Renal cortex interstitium (tissue), 15 donors: ENCODE measurements at places on chromosomes 3 and 15.

DNA sequence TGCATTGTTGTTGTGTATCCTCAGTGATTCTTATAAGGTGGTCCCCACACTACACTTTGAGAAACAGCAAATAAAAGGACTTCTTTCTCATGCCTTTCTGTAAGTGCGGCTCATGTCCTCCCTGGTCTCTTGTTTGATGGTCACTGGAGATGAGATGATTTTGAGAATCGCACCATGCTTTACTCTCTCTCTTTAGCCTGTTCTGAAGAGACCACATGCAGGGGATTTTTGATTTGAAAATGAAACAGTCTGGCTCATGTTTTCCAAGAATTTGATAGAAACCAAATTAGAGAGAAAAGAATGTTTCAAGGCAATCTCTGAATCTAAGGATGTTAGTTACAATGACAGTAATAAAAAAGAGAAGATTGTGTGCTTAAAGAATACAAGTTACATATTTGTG lies 18.0 kb downstream of the CLDN11 start:
- DNase-seq: no peak

DNA sequence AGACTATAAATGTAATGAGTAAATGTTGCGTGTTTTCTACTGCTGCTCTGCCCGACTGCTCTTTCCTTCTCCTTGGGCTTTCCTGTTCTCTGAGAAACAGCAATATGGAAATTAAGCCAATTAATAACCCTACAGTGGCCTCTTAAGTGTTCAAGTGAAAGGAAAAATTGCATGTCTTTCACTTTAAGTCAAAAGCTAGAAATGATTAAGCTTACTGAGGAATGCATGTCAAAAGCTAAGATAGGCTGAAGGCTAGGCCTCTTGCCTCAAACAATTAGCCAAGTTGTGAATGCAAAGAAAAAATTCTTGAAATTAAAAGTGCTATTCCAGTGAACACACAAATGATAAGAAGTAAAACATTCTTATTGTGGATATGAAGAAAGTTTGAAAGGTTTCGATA lies 55.0 kb downstream of the ATP2C1 start:
- DNase-seq: no peak

- DNase-seq: no peak
Measured at GRCh38 chr3:64491843-64492242, 196.0 kb downstream of the ADAMTS9 start.

GRCh38 chr3:56879436-56880215 lies 77.9 kb upstream of the ARHGEF3 start:
- DNase-seq: no peak

DNA sequence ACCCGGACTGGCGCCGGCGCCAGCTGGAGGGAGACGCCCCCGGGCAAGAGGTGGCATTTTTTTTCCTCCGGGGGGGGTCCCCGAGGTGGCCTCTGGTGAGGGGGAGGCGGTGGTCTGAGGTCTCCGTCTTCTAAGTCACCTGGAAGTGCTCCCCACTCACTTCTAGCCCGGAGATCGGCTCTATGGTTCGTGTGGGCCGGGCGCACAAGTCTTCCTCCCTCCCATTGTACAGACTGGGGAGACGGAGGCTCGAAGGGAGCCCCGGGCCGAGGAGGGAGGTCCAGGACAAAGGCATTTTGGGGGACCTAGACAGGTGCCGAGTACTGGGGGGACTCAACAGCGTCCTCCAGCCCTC lies 4.4 kb downstream of the GATA2 start:
- no peak for DNase-seq

- DNase-seq: no peak
Measured at GRCh38 chr15:22956978-22957260, 23.2 kb downstream of the CYFIP1 start.

GRCh38 chr15:33021806-33022389 lies 172.6 kb downstream of the FMN1 start:
- DNase-seq: peak; percentile 56

GRCh38 chr3:27449530-27450150 lies 34.5 kb downstream of the SLC4A7 start:
- DNase-seq: no peak

DNA sequence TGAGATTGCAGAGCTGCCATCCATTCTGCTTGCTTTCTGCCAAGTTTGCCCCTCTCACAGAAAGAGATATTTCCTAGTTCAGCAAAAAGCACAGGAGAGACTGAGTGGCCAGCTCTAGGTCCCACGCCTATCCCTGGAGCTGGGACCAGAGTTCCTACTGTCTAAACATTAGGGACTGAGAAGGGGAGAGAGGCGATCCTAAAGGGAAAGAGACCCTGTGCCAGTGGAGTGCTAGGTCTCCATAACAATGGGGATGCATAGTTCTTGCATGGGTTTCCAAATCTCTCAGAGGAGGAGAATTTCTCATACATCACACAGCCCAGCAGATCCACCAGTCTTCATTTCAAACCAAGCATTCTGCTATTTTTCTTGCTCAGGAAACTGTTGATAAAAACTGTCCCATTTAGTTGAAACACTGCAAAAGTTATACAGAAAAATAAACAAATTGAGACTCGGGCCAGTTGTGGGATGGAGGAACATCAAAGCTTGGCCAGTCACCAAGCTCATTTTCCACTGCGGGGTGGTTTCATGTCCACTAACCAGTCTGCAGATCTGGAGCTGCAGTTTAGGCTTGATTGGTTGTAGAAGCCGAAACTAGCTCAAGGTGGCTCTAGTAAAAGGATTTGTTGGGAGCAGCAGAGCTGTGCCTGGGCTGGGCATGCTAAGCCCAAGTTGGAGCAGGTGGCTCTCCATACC lies 62.7 kb downstream of the EEFSEC start:
- no peak for DNase-seq

DNA sequence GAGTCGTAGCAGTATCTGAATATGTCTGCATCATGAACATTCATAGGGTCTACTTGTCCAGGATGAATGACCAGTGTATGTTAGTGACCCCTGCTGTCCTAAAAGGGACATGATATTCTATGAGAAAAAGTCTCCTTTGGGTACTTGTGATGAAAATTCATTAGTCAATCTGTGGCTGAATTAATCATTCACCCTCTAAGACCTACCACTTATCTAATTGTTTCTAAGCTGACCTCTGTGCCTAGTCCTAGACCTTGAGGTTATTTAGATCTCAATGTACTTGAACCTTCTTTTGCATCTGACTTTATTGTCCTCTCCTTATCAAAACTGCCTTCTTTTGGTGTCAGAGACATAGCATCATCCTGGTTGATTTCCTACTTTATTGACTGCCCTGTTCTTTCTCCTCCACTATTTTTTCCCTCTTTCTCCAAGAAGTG lies 799.3 kb downstream of the DIPK2A start:
- no peak for DNase-seq

DNA sequence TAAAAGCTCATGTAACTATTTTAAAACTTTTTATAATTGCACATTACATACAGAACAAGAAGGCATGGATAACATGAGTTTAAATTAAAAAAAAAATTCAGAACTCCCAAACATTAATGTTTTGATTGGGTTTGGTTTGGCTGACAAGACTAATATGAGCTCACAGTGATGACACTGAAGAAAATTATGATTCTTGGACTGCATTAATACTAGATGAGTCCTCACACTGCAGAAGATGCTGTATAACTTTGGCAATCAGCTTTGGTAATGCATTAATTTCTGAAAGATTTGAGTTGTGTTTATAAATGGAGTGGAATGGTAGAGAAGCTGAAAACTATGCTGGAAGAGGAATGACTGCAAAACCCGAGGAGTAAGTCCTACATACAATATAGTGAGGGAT lies 358.9 kb downstream of the PLCL2 start:
- DNase-seq: no peak

DNA sequence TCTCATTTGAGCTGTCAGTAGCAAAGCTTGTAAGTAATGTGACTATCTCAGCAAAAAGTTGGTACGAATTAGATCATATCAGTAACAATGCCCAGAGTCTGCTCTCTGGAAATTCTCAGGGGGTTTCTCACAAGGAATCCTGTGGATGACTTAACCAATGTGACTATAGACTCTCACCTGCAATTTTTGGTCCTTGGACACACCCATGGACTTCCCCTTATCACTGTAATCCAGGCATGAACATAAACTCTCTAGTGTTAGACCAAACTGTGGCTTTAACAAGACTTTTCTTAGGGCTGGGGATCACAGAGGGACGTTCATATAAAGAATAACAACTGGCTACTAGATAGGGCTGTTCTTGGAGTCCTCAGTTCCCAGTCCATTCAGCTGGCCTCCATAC lies 3.9 kb upstream of the ZNF80 start:
- DNase-seq: no peak

- DNase-seq: no peak
Measured at GRCh38 chr3:45345846-45346580, 42.4 kb upstream of the LARS2 start.

- DNase-seq: no peak
Measured at GRCh38 chr3:50639055-50639494, 22.1 kb downstream of the MAPKAPK3 start.

DNA sequence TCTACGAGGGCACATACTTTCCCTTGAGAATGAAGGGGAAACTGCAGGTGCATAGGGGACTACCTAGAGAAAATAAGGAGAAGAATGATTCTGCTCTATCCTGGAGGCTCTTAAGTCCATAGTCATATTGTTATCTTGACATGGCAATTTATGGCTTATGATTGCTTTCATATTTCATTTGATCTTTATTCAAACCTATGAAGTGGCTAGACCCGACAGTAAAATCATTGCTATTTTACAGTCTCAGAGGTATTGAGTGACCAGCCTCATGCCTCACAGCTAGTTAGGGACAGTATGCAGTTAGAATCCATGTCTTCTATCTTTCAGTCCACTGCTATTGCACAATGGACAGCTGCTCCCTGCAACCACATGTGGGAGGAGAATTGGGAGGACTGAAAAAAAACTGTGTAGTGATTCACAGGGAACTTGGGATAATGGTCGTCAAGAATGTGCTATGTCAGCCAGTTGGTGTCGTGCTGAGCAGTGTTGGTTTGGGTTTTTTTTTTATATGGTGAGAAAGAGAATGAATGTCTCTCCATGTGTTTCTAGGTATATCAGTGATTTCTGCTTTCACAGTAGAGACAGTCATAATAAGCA lies 63.2 kb upstream of the SPPL2A start:
- DNase-seq: no peak
